ENCODE measurements at places on chromosomes 2 and 18.

DNA sequence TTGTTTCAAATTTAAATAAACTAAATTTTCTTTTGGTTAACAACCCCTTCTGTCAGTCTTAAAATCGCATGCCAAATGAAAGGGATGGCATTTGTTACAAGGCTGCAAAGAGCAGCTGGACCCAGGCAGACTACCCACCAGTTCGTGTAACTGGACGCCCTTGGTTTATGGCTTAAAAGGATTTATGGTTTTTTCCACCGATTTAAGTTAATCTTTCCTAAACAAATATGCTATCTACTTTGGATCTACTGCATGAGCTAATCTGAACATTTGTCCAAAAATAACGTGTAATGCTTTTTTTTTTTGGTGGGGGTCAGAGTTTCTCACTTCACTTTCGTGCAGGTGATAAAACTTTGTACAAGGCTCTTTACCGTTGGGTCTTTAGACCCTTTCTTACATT lies 62.9 kb downstream of the DIS3L2 start:
- no peak for DNase-seq

DNA sequence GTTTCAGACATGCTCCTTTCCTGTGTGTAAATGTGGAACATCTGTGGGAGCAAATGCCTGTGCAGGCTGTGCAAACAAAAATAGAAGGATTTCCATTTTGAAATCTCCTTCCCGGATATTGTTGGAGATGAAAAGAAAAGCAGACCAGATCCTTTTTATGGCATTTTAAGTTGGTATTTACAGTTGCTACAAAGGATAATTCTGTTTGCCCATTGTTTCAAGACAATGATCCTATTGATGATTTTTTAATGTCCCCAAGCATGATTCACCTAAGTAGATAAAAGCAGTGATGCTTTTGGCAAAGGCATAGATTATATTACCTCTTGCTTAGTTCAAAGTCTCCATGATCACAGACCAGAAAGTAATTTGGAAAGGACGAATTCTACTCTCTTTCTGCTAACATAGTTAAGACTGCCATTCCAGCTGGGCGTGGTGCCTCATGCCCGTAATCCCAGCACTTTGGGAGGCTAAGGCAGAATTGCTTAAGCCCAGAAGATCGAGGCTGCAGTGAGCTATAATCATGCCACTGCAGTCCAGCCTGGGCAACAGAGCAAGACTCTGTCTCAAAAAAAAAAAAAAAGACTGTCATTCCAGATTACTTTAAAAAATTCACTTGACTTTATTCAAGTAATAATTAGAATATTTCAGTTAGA lies 209.6 kb upstream of the SLC39A10 start:
- no peak for DNase-seq

DNA sequence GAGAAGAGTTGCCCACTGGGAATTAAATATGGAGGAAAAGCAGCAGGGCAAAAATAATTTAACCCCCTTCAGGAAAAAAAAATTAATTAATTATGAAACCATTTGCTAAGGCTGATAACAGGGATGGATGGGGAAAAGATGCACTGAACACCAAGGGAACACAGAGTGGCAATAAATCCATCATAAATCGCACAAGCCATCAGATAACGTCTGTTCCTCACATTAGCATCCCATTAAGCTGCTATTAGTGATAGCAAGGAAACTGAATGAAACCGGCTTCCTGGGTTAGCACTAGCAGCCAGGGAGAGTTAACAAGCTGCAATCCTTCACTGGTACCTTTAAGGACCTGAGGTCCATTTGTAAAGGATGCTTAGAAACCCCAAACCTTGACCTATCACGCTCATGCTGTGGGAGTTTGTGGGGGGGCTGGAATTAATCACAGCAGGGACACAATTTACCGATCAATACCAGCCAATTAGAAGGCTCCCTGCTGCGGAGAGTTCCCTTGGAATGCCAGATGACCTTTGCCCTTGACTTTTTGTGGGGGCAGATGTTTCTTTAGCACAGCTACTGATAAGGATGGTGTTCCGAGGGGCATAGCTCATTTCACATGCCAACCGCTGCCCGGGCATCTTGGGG lies 175.5 kb upstream of the KLF7 start:
- no peak for DNase-seq

- no peak for DNase-seq
Observed at GRCh38 chr2:62803961-62804360, 98.4 kb downstream of the EHBP1 start.

- no peak for DNase-seq
Observed at GRCh38 chr2:182767578-182767977, 51.5 kb downstream of the DNAJC10 start.

Data from stimulated activated CD8-positive, alpha-beta memory T cell treated with anti-CD3 and anti-CD28 coated beads, Interleukin-7, amount 100 ng/mL, for 1 hour (primary cell).